RWPE2 (cell line): ENCODE measurements at places on chromosomes 13 and 19.

DNA sequence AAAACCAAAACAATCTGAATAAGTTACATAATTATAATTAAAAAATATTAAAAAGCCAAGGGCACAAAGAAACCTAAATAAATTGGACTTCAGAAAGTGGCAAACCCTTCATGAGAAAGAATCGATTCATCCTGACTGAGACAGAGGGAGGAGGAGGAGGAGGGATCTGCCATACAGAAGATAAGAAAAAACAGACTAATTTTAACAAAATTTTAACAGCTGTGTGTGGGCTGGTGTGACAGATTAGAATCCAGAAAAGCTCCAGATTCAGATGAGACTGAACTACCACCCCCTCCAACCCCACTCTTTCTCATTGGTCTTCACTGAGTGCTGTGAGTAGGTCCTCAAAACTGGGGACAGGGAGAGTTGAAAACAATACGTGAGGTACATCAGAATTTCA, 111.5 kb upstream of the HTR2A start:
- H3K4me1 ChIP-seq: no peaks in the 10 kb centered on the region
- H3K27me3 ChIP-seq: no peaks in the 10 kb centered on the region
- H3K27ac ChIP-seq: no peak overlapping the region

DNA sequence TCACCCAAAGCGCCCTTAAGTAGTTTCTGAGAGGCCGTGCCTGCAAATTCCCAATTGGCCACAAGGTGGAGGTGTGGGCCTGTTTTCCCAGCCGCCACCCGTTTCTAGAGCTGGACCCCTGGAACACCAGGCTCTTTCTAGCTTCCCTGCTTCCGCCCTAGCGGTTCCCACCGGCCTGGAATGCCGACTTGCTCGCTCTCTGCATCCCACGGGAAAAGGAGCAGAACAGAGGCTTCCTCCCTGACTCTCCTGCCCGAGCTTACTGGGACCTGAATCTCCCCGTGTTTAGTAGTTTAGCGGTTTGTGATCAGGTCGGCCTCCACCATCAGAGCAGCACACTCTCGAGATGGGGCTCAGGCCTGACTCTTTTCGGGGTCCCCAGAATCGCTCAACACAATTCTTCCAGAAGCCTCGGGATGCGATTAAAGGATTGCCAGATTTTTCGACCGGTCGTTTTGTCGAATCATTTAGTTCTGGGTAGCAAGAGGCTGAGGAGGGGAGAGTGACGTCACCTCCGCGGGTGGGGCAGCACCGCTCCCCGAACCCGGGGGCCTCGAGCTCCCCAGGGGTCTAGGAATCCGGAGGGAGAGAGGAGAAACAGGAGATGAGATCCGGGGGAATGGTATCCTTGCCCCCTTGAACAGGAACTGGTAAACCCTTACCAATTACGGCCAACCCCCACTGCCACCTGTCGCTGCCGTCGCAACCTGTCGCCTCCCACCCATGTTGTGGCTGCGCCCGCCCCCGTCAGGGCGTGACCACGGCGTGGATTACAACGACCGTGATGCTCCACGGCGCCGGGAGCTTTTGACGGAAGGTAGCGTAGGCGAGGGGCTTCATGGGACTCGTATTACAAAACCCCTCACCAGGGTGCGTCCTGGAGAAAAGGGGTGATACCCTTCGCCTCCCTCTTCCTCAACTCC, 8.0 kb downstream of the NAPSA start:
- H3K27me3 ChIP-seq: no peaks in the 10 kb centered on the region
- H3K4me1 ChIP-seq: no peaks in the 10 kb centered on the region
- H3K27ac ChIP-seq: no peak overlapping the region
- DNase-seq: no peak

GRCh38 chr13:49571299-49572240, 13.8 kb downstream of the RCBTB1 start:
- H3K4me1 ChIP-seq: peaks cover 17% of the 10 kb centered on the region
- no peak overlapping the region for H3K27ac ChIP-seq
- no peak for DNase-seq
- H3K4me3 ChIP-seq: no peak overlapping the region
- H3K36me3 ChIP-seq: no peaks in the 10 kb centered on the region; the same call in 1 of the 2 replicates
- H3K27me3 ChIP-seq: no peaks in the 10 kb centered on the region

GRCh38 chr19:4365341-4365740, 22.0 kb downstream of the MPND start:
- H3K4me1 ChIP-seq: peaks cover 16% of the 10 kb centered on the region
- H3K36me3 ChIP-seq: peaks cover 53% of the 10 kb centered on the region
- no peaks in the 10 kb centered on the region for H3K27me3 ChIP-seq
- H3K27ac ChIP-seq: no peak overlapping the region

DNA sequence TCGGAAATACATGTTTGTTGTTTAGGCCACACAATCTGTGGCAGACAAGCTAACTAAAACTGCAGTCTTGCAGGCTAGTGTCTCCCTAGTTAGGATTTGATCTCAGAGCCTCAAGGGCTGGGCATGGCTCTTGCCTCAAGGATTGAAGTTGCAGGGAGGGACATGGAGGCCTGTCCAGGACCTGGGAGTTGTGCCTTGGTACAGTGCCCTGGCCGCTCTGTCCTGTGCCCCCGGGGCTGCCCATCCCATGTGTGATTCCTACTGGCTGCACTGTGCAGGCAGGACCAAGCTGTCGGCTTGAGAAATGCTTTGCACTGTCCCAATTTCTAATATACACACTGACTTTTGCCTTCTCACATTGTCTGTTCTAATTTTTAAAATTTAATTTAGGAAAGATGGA, 7.5 kb upstream of the ZNF256 start:
- DNase-seq: no peak
- no peaks in the 10 kb centered on the region for H3K27me3 ChIP-seq
- H3K4me3 ChIP-seq: no peak overlapping the region
- H3K27ac ChIP-seq: no peak overlapping the region
